ENCODE measurements at places on chromosomes 7 and 10.

GRCh38 chr7:100539436-100540006 lies 518 bp downstream of the AGFG2 start:
- peak; percentile 10 for DNase-seq

GRCh38 chr10:45809837-45810236 lies 37.5 kb downstream of the AGAP4 start:
- no peak for DNase-seq

DNA sequence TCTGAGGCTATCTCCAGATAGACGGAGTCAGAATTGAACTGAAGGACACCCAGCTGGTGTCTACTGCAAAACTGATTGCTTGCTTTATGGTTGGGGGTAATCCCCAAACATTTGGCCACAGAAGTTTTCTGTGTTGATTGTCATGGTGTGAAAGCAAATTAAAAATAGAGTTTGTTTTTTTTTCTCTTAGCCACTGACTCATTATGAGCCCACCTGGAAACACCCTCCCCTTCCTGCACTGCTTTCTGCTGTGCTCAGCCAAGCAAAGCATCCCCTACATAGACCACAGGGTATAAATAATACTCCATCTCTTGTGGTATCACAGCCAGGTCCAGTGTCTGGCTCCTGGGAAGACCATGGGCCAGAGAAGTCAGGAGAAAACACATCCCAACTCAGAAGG lies 6.5 kb upstream of the VWC2 start:
- DNase-seq: no peak

DNA sequence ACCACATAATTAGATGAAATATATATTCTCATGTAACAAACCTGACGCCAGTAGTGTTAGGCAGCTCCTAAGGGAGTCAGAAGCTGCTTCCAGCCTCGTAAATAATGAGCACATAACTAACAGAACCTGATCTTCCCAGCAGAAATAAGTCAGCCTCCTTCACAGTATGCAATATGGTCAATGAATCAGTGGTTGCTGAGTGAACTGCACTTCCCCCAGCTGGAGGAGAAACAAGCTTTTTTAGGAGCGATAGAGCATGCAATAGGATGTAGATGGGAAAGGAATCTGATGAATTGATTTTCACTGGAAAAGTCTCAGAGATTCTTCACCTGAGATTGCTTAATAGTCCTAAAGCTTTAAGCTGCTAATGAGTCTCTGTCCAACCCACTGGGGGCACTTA lies 337.2 kb upstream of the LRGUK start:
- no peak for DNase-seq

DNA sequence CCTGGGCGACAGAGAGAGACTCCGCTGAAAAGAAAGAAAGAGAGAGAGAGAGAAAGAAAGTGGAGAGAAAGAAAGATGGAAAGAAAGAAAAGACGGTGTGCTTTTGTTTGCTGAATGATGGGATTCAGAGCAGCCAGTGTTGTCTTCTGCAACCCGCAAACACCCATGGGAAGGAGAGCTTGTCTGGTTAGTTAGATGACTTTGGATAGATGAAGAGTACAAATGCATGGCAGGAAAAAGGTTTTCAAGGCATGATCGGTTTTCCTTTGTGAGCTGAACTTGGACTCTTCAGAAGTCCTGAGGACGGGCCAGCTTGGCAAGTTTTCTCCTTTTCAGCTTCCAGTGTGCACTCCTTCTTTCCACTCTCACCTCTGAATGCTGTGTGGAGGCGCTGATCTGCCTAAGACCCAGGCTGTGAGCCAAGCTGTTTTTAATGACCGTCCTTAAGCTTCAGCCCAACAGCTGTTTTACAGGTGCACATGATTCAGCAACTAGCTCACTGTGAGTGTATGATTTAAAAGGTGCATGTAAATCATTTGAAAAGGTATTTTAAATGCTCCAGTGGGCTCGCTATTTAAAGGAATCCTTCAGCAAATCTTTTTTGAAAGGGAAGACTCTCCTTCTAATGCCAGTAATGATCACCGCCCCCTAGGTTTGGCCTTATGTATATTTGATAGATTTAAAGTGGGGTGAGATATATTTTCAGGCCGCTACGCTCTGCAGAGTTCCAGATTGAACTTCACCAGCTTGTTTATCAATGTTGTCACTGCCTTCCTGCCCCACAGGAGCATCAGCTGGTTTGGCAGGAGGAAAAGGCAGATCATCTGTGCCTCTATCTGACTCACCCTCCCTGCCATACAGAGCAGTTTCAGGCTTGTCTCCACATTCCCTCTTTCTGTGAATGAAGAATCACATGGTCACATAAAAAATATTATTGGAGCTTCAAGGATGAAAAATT lies 115.0 kb downstream of the PLXDC2 start:
- DNase-seq: no peak

- DNase-seq: no peak
Observed at GRCh38 chr10:122286867-122287266, 15.8 kb downstream of the BTBD16 start.

GRCh38 chr10:94760586-94761178 lies 1.8 kb upstream of the CYP2C19 start:
- no peak for DNase-seq

DNA sequence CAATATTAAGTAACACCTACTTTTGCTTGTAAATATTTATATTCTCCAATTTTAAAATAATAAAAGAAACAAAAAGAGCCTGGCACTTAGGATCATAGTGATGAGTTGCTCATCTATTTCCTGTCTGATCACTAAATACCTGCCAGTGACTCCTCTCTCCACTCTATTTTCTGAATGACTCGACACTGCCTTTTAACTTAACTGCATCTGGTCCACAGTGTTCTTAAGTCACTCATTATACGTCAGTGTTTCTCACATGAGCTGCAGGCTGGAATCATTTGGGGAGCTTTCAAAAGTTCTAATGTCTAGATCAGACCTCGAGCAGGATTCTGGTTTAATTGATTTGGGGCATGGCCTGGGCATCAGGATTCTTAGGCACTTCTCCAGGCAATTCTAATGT lies 78.0 kb upstream of the AGBL3 start:
- DNase-seq: peak; percentile 78

DNA sequence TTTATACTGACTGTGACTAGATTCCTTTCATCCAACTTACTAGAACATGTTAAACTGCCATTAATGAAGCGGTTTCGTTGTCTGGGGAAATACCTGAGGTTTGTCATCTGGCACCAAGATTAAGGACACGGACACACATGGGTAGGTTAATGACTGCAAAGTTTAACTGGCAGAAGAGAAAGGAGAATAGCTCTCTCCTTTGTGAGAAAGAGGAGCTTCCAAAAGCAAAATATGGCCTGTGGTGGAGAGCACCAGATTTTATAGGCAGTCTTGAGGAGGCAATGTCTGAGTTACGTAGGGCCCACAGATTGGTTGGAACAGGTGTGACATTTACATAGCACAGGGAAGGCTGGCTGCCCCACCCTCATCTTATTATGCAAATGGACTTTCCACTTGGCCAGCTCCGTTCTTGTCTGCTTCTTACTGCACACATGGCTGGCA lies 1193.0 kb upstream of the CELF2 start:
- no peak for DNase-seq

DNA sequence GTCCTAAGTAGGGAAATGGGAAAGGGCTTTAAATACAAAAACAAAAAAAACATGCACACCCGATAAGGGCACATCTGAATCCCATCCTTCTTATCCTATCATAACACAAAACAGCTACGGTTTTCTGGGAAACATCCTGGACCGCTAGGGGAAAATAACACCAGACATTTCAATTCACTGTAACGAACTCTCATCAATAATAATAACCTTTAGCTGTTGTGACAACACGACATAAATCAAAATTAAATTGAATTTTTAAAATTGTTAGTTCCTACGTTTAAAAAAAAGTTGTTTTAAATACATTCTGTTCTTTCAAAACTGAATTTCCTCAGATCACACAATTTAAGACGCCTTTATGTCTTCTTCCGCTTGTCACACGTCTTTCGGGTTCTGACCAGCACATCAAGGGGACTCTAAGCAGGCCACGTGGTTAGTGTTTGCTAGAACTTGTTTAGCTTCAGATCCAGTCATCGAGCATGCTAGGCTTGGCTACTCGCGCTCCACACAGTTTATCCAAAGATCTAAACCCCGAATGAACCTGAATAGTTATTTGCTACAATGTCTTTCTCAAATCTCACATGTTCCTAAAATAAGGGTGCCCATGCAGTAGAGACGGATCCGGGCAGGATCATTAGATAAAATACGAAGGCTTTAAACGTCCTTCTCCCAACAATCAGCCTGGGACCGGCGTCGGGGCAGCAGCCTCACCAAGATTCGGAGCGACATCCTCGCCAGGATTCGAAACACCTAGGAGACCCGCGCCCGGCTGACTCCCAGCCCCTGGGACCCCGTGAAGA lies 839 bp downstream of the IKZF5 start:
- peak; percentile 69 for DNase-seq

- DNase-seq: no peak
Observed at GRCh38 chr10:27890971-27891370, 107.9 kb downstream of the ODAD2 start.

- no peak for DNase-seq
Observed at GRCh38 chr10:30538086-30538485, 91.5 kb downstream of the LYZL2 start.

DNA sequence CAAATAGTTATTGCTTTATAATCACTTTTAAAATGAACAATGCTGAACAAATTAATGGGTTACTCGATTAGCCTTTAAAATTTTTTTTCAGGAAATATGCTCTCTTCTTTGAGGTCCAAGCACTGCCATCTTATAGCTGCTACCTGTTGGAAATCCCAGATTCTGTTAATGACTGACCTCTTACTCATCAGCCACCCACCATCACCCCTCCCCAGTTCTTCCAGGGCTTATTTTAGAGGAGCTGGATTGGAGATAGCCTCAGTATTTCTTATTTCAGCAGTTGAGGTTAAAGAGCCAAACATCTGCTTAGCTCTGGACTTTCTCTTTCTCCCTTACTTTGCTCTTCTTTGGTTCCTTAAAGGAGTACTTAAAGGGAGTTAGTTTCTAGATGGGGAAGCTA lies 420.0 kb downstream of the EXOC4 start:
- DNase-seq: no peak

DNA sequence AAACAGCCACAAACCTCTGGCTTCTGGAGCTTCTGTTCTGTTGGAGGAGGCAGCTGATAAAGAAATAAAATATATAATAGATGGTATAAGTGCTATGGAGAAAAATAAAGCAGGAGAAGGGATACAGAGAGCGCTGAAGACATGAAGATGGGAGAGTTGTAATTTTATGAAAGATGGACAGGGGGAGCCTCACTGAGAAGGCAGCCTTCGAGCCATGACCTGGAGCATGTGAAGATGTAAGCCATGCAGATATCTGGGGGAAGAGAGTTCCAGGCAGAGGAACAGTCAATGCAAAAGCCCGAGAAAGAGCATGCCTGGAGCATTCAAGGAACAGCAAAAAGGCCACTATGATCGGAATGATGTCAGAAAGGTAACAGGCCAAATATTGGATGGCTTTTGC lies 187.5 kb downstream of the KIAA1217 start:
- no peak for DNase-seq

DNA sequence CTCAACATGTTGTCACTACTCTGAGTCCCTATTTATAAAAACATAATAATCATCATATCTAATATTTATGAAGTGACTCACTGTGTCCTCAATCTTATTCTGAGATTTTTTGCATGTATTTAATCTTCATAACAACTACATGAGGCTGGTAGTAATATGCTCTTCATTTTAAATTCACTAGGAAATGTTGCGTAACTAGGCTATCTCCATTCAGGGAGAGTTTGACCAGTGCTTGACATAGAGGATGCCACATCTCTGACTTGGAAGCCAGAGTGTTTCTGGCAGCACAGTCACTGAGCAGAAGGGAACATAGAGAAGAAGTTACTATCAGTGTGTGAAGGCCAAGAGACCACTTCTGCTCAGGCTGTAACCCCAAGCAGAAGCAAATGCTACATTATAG lies 88.9 kb downstream of the FAM13C start:
- no peak for DNase-seq

DNA sequence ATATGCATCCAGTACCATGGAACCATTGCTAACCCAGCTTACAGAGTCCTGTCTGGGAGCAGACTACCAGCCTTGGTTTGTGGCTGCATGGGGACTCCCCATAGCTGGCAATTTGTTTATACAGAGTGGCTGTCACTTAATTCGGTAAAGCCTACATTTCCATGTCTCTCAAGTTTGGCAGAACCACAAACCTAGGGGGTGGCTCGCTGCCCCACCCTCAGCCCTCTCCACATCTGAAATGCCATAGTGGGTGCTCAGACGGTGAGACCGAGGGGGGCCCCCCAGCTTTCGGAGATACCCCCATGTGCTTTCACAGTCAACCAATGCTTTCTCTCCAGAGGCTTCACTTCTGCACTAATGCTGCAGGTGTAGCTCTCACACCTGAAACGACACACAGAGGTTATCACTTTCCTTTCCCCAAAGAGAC lies 75.5 kb upstream of the KAT6B start:
- DNase-seq: no peak

DNA sequence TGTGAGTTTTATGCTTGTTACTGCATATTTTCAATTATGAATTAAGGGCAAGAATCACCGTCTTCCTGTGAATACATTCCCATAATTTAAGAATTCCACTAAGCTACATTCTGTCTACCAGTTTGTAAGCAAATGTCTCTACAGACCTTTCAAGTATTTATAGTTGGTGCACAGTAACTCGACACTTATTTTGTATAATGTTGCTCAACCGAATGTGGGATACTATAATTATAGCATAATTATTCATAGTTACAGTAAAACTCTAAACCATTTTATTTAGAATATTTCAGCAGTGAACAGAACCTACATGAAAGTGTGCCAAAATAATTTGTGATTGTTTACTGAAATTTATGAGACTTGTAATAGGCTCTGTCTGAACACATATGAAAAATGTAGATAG lies 17.3 kb upstream of the CUBN start:
- no peak for DNase-seq

DNA sequence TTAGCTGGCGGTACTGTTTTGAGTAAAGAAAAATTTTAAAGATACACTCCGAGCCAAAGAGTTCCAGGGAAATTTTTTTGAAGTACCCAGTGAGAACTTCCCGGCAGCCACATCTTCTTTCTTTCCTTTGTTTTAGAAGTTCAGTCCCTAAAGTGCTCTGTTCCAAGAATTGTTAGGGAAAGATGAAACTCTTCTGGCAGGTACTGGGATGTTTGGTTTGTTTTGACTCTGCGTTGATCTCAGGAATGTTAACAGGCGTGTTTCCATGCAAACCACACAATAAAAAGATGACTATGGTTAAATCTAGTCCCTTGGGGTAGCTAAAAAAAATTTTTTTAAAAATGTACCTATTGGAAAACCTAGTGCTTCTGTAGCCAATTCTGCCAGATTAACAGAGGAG lies 224.7 kb upstream of the PHYHIPL start:
- DNase-seq: no peak

Data from activated CD4-positive, alpha-beta T cell treated with anti-CD3 and anti-CD28 coated beads, Interleukin-2, Interleukin-6, amounts not matched to agents 100 ng/mL and 50 ng/mL, durations not matched to agents 16 hours and 8 hours (primary cell).